ENCODE measurements at places on chromosomes 13 and 19. TPM values are rescaled to one million over a fixed set of nuclear protein-coding genes. Genes with fewer than 3 reads are reported as not detected.

GPR12 gene
- not detected for total RNA-seq

LGALS13 gene
- not detected for total RNA-seq

PRR19 gene
- 3.6 TPM for total RNA-seq

CYP2S1 gene
- 26.4 TPM for total RNA-seq

PLIN3 gene
- total RNA-seq: 112 TPM

LYPD3 gene
- total RNA-seq: 0.78 TPM

SHISA7 gene
- total RNA-seq: not detected

TEAD2 gene
- 14.6 TPM for total RNA-seq

TLE6 gene
- 3.1 TPM for total RNA-seq

SIAH3 gene
- total RNA-seq: not detected

CYP2F1 gene
- not detected for total RNA-seq

MPHOSPH8 gene
- 12.3 TPM for total RNA-seq

CEACAM7 gene
- total RNA-seq: not detected

PSG11 gene
- total RNA-seq: not detected

FPR2 gene
- total RNA-seq: not detected

NKG7 gene
- not detected for total RNA-seq

MBD3L2 gene
- not detected for total RNA-seq

PALM3 gene
- 1.9 TPM for total RNA-seq

TNFSF9 gene
- total RNA-seq: 7.2 TPM

C19orf81 gene
- 9.5 TPM for total RNA-seq

WDR87 gene
- not detected for total RNA-seq

C1QTNF9 gene
- not detected for total RNA-seq

KLK14 gene
- 0.50 TPM for total RNA-seq
